ENCODE measurements at places on chromosomes 1 and 21.

- no peak for DNase-seq
These were observed 479.9 kb upstream of the PLXNA2 start for GRCh38 chr1:208724079-208724478.

GRCh38 chr1:74791491-74791890, 58.5 kb downstream of the TYW3 start:
- no peak for DNase-seq

DNA sequence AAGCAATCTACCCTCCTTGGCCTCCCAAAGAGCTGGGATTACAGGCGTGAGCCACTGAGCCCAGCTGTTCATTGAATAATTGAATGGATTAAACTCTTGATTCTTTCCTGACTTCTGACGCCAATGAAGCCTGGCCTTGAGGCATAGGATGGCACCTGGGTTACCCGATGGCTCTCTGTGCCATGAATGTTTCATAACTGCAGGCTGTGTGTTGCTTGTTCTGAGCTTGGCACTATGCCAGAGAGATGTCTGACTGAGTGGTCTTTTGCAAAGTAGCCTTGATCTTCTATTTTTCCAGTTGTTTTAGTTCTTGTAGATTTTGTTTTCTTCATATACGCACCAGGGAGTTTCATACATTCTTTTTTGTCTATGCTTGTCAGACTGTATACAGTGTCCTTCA, 38.5 kb upstream of the AK4 start:
- DNase-seq = no peak

DNA sequence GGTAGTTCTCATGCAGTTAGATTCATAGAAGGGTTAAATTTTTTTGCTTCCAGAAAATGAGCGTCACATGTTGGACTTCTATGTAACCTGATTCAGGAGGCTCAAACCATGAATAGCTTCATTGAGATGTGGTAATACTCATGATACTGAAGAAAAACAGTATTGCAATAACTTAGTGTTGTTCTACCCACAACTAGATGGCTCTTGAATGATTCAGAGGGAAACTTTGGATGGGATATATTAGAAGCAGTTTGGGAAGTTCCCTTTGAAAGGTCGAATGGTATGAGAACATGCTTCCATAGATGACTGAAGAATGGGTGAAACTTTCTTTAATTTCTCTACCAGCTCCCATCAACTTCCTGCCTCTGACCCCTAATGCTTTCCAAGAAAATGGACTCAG, 211.7 kb upstream of the PTGFR start:
- DNase-seq = no peak

DNA sequence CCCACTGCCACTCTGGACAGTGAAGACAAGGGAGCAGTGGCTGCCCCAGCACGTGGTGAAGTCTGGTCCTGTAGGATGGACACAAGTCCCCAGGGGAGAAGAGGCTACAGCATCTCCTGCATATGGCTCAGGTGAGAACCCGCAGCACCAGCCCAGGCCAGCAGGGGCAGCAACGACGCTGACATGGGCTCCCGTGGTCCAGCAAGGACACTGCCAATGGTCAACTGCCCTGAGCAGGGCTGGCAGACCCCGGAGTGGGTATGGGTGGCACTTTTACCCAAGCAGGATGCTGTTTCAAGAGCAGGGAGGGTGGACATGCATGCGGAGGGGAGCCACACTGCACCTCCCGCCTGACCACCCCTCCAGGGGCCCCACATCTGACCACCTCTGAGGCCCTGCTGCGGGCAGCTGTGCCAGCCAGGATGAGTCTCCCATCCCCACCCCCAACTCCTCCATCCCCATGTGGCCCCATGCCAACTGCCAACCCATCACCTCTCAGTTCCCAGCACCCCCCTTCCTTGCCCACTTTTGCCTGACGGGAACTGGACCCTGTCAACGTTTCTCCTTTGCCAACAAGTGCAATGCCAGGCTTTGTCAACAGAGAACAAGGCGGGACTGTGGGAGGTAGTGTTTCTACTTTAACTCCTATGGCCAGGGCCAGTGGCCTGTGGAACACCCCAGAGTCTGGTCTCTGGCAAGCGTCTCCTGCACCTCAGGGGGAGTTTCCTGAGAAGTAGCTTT, 8.6 kb downstream of the MORN1 start:
- no peak for DNase-seq

GRCh38 chr1:170395149-170395548, 136.8 kb upstream of the GORAB start:
- DNase-seq = no peak

GRCh38 chr1:47803815-47804501, 193.2 kb downstream of the TRABD2B start:
- no peak for DNase-seq
